ENCODE measurements at places on chromosomes 1 and 21.

DNA sequence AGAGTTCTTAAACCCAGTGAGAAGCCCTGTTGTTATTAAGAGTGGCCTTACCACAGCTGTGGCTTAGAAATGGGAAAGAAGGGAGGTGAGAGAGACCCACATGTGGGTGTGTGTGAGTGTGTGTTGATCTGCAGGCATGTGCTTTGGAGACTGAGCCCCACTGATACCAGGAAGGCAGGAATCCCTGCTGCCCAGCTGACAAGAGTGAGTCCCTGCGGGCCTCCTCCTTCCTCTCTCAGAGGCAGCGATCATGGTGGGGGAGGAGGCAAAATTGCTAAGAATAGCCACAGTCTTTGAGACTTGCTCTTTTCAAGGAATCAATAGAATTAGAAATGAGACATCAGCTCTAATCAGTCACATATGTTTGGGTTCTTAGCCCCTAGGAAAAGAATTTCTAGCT is 87.0 kb upstream of the WARS2 start:
- no peak for DNase-seq

DNA sequence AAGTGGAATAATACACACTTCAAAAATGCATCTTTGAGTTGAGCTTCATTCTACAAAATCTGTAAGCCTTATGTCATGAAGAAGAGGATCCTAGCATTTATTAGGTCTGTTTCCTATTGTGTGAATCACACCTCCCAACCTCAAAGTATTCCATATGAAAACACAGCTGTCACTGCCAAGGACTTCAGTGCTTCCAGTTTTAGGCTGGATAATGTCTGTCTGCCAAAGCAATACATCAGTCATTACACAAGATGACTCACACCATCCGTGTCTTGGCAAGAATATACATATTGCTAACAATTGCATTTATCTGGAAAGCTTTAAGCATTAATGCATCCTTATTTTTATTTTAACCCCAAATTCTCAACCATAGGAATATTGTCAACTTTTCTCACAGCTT is 125.7 kb upstream of the TMPRSS15 start:
- DNase-seq, result no peak

DNA sequence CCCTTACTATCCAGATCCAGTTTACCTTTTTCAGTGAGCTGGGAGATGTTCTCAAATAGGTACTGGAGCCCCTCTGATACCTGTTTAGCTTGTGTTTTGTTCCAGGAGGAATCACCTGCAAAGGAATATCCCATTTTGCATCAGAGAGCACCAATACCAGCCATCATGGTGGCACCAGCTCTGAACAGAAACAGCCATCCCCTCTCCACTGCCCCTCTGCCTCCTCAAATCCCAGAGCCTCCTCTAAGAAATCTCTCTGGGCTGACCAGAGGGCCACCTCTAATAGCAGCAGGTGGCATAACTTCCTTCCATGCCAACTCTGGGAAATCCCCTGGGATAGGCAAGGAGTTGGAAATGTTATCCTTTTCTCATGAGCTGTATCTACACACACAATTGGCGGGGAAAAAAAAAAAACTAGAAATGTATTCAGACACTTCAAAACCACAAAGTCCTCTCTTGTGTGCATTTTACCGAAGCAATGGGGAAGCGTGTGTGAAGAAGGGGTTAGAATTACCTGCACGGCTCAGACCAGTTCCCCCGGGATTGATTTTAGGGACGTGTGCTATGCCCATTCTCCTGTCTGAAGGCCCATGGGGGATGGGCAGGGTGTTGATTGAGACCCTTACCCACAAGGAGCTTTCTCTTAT is 2.4 kb downstream of the PGLYRP4 start:
- no peak for DNase-seq

- no peak for DNase-seq
Observed at GRCh38 chr1:50968821-50969610, 1.0 kb upstream of the CDKN2C start.

GRCh38 chr1:161962091-161962887 is 61.4 kb downstream of the OLFML2B start:
- DNase-seq, result no peak

DNA sequence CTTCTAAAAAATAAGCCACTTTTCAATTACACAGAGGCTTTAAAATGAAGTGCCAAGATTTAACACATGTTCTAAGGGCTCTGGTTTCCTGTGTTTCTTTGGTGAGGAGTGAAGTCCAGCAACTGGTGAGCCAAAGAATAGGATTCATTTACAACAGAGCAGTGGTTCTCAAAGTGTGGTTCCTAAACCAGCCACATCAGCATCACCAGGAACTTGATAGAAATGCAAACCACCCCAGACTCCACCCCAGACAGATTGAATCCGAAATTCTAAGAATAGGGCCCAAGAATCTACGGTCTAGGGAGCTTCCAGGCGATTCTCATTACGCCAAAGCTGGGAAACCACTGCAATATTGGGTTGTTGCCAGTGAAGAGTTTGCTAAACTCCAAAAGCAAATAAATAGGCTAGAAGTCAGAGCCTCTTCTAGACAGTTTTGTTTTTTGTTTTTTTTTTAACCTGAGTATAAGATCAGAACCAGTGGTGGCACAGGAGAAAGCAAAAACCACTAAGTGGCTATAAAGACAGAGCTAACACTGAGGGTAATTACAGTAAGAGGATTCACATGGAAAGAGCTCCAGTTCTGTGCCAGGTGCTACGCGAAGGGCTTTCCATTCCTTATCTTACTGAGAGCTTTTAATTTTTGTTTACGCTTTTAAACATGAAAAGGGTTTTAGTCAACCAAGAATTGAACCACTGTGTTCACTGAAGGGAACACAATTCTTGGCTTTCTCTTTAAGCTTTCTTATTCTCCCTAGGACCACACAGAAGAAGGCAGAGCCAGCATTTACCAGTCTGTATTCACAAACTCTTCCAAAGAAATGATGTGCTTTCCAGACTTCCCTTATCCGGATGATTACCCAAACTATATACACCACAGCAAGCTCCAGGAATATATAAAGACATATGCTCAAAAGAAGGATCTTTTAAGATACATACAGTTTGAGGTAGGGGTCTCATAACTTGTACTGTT is 42.4 kb upstream of the FMO2 start:
- DNase-seq, result no peak

DNA sequence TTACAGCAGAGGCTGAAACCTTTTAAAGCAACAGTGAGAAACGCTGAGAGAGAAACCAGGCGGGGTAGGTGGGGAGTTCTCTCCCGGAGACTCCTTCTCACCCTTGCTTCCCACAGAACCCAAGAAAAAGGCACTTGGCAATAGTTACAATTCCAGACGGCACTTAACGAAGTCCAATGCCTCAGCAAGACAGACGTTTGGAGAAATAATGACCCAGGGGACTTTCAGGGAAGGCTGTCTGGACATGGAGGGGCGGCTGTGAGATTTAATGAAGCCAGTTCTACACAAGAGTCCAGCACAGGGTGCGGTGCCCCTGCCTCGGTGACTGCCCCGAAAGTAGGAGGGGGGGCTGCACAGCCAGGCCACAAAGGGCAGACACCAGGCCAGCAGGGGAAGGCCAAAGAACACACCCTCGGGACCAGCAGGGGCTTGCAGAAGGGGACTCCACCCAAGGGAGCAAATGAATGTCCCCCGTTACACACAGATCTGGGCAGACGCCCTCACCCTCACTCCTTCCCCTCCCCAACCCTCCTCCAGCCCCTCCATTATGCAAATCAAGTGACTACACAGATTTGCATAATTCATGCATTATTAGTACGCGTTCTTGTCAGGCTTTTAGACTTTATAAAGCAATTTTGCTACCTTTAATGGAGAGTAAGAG is 26.3 kb downstream of the KCNN3 start:
- DNase-seq, result no peak

DNA sequence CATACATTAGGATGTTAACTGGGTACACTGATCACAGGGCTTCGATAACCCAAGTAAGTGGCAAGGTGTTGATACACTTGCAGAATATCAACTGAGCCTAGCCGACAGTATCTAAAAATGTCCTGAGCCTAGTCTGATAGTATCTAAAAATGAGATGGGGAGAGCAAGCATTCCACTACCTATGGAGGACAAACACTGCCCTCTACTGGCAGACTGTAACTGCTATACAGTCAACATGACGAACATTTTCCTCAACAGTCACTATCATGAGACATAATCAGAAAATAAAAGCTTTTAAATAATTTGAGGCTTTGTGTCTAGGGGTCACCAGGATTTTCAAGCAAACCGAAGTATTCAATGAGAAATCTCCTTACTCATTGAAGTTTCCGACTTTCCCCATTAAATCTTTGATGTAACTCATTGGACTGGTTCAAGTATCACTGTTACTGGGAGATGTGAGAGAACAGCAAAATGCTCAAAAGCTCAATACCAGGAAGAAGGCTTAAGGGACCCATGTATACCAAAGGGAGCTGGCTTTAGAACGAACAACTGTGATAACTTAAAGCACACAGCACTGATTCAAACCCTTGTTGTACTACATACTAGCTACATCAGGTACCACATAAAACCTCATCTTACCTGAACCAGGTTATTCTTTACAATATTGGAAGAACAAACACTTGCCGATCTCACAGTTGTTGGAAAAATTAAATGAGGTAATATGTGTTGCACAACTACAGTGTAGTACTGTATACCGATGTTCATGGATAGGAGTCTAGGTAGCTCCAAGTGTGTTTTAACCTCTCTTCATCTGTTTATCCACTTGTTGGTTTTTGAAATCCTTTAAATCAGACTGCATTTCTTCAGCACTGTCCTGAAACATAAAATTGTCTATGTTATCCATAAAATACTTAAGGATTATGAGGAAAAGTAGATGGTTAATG is 31.1 kb upstream of the SLC45A3 start:
- DNase-seq, result peak; percentile 87

DNA sequence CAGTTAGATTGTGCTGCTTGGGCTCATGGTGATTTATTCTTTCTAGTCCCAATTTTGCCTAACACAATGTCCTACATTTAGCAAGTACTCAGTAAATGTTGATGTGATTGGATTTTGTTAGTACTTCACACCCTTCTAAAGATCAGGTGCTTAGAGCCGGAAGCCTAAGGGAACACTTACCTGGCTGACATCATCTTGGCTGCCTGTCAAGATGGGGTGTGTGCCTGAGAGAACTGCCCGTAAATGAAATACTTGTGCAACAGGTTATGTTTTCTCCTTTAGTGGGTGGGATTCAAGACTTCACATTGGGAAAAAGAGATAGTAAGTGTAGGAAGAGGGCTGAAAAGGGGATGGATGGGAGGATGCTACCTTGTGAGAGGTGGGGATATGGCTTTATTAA is 75.5 kb upstream of the MACF1 start:
- DNase-seq, result no peak

GRCh38 chr1:109901524-109902145 is 9.0 kb upstream of the CSF1 start:
- peak; percentile 85 for DNase-seq

GRCh38 chr1:111175349-111175748 is 25.1 kb downstream of the DENND2D start:
- DNase-seq, result no peak

GRCh38 chr1:10283318-10283984 is 73.1 kb downstream of the KIF1B start:
- DNase-seq, result no peak

- peak; percentile 78 for DNase-seq
Observed at GRCh38 chr1:78676347-78676982, 26.8 kb downstream of the IFI44 start.

DNA sequence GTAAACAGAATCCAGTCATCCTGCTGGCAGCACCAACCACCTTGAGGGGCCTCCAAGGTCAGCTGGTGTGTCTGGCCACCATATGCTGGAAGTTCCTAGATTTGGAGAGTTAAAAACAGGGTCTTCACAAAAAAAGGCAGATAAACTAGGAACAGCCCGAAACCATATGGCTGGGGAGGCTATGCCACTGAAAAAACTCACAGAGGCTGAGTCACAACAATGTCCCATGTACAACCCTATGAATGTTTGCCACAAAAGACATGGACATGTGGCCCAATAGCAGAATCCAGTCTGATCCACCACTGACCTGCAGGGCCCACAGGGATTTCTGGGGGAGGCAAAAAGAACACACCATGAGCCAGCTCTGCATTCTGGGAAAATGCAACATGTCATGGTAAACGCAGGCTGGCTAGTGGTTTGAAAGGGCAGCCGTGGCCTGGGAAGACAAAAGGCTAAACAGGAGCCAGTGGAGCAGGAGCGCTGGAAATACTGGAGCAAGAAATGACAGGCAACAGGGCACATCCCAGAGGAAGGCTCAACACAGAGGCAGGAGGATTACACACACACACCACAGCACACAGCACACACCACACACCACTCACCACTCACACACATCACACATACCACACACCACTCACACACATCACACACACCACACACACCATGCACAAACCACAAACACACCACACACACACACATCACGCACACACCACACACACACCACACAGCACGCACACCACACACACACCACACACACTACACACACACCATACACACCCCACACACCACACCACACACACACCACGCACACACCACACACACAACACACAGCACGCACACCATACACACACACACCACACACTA is 55.4 kb downstream of the HSF2BP start:
- no peak for DNase-seq

DNA sequence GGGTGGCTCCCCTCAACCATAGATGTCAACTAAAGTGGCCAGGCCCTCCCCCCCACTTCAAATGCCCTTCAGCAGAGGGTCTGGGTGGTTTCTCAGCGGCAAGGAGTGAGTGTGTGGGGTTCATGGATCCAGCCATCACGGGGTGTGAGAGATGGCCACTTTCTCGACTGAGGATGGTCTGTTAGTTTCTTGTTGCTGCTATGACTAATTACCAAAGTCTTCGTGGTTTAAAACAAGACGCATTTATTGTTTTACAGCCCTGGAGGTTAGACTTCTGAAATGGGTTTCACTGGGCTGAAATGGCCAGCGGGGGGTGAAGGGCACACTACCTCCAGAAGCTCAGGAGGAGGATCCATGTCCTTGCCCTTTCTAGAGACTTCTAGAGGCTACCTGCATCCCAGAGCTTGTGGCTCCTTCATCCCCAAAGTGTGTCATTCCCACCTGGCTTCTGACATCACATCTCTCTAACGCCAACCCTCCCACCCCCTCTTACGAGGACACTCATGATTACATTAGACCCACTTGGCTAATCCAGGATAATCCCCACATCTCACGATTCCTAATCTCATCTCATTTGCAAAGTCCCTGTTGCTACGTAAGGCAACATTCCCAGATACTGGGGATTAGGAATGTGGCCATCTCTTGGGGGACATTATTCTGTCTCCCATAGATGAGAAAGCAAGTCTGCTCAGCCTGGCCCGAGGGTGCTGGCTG is 53.0 kb downstream of the EPHB2 start:
- no peak for DNase-seq

GRCh38 chr1:83997631-83998030 is 1.3 kb downstream of the TTLL7 start:
- DNase-seq, result no peak

- no peak for DNase-seq
Observed at GRCh38 chr1:4933232-4933631, 278.8 kb downstream of the AJAP1 start.

- no peak for DNase-seq
Observed at GRCh38 chr1:24151175-24151533, 8.2 kb upstream of the IL22RA1 start.

DNA sequence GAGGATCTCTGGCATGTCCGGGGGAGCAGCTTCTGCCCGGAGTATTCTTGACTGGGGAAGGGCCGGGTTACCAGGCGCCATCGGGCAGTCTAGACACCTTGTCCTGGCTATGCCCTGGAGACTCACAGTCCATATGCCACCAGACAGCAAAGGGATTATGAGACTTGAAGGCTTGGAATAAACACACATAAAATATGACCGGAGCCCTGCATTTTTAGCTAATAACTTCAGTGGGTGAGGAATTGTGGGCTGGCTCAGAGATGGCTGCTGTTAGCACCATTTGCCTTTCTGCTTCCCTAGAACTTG is 15.5 kb downstream of the NTPCR start:
- no peak for DNase-seq

GRCh38 chr1:208433971-208434370 is 189.8 kb upstream of the PLXNA2 start:
- no peak for DNase-seq
